Small intestine (tissue), 16 donors: ENCODE measurements at places on chromosomes 4 and X. TPM values are rescaled to one million over a fixed set of nuclear protein-coding genes. Genes with fewer than 3 reads are reported as not detected.

GRCh38 chr4:182671231-182671630, 246.0 kb downstream of the DCTD start:
- no peaks in the 10 kb centered on the region for H3K27me3 ChIP-seq
- H3K36me3 ChIP-seq, result no peaks in the 10 kb centered on the region
- no peaks in the 10 kb centered on the region for H3K4me1 ChIP-seq
- no peak overlapping the region for H3K4me3 ChIP-seq
- no peak overlapping the region for H3K27ac ChIP-seq

DNA sequence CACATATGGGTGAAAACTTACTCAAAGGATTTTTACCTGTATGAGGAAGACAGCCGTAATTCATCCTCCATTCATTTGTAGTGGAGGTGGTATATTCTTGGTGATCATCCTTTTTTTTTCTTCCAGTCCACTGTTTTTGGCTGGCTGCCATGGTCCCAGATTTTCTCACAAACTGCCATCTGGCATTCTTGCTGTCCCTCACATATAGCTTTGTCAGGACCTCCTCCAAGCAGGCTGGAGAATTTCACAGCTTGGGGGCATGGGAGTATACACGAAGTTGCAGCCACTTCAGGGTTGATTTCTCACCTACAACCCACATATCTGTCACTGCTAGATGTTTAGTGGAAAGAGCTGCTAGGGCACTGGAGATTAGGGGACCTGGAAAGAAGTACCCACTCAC, 401.0 kb downstream of the IL1RAPL1 start:
- no peaks in the 10 kb centered on the region for H3K4me1 ChIP-seq
- H3K36me3 ChIP-seq, result no peaks in the 10 kb centered on the region
- H3K4me3 ChIP-seq, result no peak overlapping the region
- no peak overlapping the region for H3K27ac ChIP-seq

The NEIL3 gene
- 2.8 TPM for polyA plus RNA-seq

- no peaks in the 10 kb centered on the region for H3K4me1 ChIP-seq
- H3K4me3 ChIP-seq, result no peak overlapping the region
- no peaks in the 10 kb centered on the region for H3K36me3 ChIP-seq
- H3K27me3 ChIP-seq, result no peaks in the 10 kb centered on the region
Measured at GRCh38 chr4:108425988-108426387, 194.4 kb upstream of the RPL34 start.

GRCh38 chr4:176238157-176238610, 30.8 kb downstream of the ASB5 start:
- no peak overlapping the region for H3K27ac ChIP-seq
- DNase-seq, result no peak
- H3K4me3 ChIP-seq, result no peak overlapping the region
- no peaks in the 10 kb centered on the region for H3K27me3 ChIP-seq

GRCh38 chr4:118175506-118175905, 141.2 kb downstream of the NDST3 start:
- no peak overlapping the region for H3K4me3 ChIP-seq
- H3K4me1 ChIP-seq, result no peaks in the 10 kb centered on the region
- no peak for DNase-seq
- H3K36me3 ChIP-seq, result no peaks in the 10 kb centered on the region
- no peak overlapping the region for H3K27ac ChIP-seq
- H3K27me3 ChIP-seq, result no peaks in the 10 kb centered on the region

GRCh38 chr4:106370214-106370613, 1.6 kb upstream of the GIMD1 start:
- no peak overlapping the region for H3K27ac ChIP-seq
- H3K36me3 ChIP-seq, result no peaks in the 10 kb centered on the region
- H3K4me3 ChIP-seq, result no peak overlapping the region
- no peak for DNase-seq
- no peaks in the 10 kb centered on the region for H3K27me3 ChIP-seq

GRCh38 chr4:126541820-126542219, 1090.9 kb upstream of the INTU start:
- no peaks in the 10 kb centered on the region for H3K4me1 ChIP-seq
- H3K4me3 ChIP-seq, result no peak overlapping the region
- DNase-seq, result no peak

- no peaks in the 10 kb centered on the region for H3K4me1 ChIP-seq
- no peaks in the 10 kb centered on the region for H3K27me3 ChIP-seq
- no peak overlapping the region for H3K27ac ChIP-seq
- H3K4me3 ChIP-seq, result no peak overlapping the region
Measured at GRCh38 chr4:72896515-72896914, 173.0 kb downstream of the COX18 start.

The CXorf65 gene
- 2.2 TPM for polyA plus RNA-seq

The SPANXA1 gene
- not detected for polyA plus RNA-seq

The NEXMIF gene
- not detected for polyA plus RNA-seq

The TMSB15A gene
- polyA plus RNA-seq, result 0.78 TPM

DNA sequence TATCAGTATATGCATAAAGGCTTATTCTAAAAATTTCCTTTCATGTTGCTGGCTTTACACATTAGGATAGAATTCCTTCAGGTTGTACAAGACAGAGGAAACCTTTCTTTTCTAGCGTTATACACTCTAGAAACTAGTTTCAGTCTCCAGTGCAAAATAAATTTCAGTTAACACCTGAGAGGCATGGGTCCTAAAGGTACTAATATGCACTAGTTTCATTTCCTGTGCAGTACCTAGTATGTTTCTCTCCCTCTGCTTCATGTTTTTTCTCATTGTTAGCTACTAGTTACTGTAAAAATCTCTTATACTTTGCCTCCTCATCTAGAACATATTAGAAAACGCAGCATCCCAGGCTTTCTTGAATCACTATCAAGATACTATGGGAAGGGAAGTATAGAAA, 54.0 kb downstream of the SNX25 start:
- H3K27ac ChIP-seq, result no peak overlapping the region
- H3K36me3 ChIP-seq, result no peaks in the 10 kb centered on the region
- no peaks in the 10 kb centered on the region for H3K27me3 ChIP-seq
- no peaks in the 10 kb centered on the region for H3K4me1 ChIP-seq

- no peaks in the 10 kb centered on the region for H3K27me3 ChIP-seq
- no peak overlapping the region for H3K4me3 ChIP-seq
- no peak overlapping the region for H3K27ac ChIP-seq
- H3K4me1 ChIP-seq, result no peaks in the 10 kb centered on the region
Measured at GRCh38 chr4:163566257-163566796, 71.8 kb downstream of the TMA16 start.

GRCh38 chrX:18647621-18648020, 24.3 kb downstream of the RS1 start:
- no peaks in the 10 kb centered on the region for H3K27me3 ChIP-seq
- H3K4me3 ChIP-seq, result no peak overlapping the region
- no peaks in the 10 kb centered on the region for H3K4me1 ChIP-seq
- no peak overlapping the region for H3K27ac ChIP-seq
- H3K36me3 ChIP-seq, result no peaks in the 10 kb centered on the region
- no peak for DNase-seq

GRCh38 chrX:103406256-103406655, 29.9 kb downstream of the BEX3 start:
- no peaks in the 10 kb centered on the region for H3K36me3 ChIP-seq
- no peak overlapping the region for H3K4me3 ChIP-seq
- no peak overlapping the region for H3K27ac ChIP-seq
- no peak for DNase-seq
- no peaks in the 10 kb centered on the region for H3K4me1 ChIP-seq
- H3K27me3 ChIP-seq, result peaks cover 2% of the 10 kb centered on the region

DNA sequence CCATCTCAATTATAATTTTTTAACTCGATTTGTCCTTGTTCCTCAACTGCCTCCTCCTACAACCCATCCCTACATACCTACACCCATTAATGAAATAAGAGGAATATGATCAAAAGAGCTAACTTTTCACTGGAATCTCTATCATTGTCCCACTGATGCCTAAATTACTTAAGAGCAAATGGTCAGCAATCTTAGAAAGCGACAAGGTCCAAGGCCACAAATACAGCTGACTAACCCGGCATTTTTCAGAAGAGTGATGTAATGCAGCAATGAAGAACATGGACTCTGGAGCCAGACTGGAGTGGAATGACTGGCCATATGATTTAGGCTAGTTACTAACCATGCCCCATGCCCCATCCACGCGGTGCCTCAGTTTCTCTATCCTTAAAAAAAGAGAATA, 56.2 kb downstream of the PPA2 start:
- H3K4me3 ChIP-seq, result no peak overlapping the region
- DNase-seq, result peak; percentile 59
- H3K36me3 ChIP-seq, result peaks cover 7% of the 10 kb centered on the region
- no peaks in the 10 kb centered on the region for H3K27me3 ChIP-seq

The MID1 gene
- 3.4 TPM for polyA plus RNA-seq

GRCh38 chr4:10730019-10730418, 45.5 kb upstream of the CLNK start:
- no peak for DNase-seq
- no peaks in the 10 kb centered on the region for H3K27me3 ChIP-seq
- no peaks in the 10 kb centered on the region for H3K4me1 ChIP-seq
- H3K36me3 ChIP-seq, result no peaks in the 10 kb centered on the region

DNA sequence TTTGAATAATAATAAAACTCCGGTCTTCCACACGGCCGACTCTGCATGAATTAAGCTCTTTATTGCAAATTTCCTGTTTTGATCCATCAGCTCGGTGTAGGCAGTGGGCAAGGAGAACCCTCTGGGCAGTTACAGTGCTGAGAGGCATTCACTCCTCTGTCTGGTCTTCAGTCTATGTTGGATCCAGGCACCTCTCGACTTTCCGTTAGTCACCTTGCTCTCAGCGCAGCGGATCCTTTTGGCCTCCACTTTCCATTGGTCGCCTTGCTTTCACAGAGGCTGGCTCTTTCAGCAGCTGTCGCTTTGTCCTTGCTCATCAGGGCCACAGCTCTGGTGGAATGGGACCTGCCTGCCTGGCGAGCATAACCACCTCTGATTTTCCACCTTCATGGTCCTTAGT, 52.9 kb downstream of the TRMT44 start:
- no peak overlapping the region for H3K27ac ChIP-seq
- no peaks in the 10 kb centered on the region for H3K36me3 ChIP-seq
- H3K27me3 ChIP-seq, result no peaks in the 10 kb centered on the region
- H3K4me1 ChIP-seq, result no peaks in the 10 kb centered on the region
- DNase-seq, result no peak

- no peaks in the 10 kb centered on the region for H3K4me1 ChIP-seq
- no peak overlapping the region for H3K4me3 ChIP-seq
- no peak overlapping the region for H3K27ac ChIP-seq
- H3K27me3 ChIP-seq, result no peaks in the 10 kb centered on the region
- DNase-seq, result no peak
Measured at GRCh38 chr4:72582853-72583252, 13.8 kb upstream of the ADAMTS3 start.

- no peak overlapping the region for H3K4me3 ChIP-seq
- no peaks in the 10 kb centered on the region for H3K4me1 ChIP-seq
- H3K36me3 ChIP-seq, result no peaks in the 10 kb centered on the region
- no peak overlapping the region for H3K27ac ChIP-seq
- H3K27me3 ChIP-seq, result no peaks in the 10 kb centered on the region
Measured at GRCh38 chr4:45539142-45539814, 584.6 kb downstream of the GABRG1 start.

GRCh38 chrX:102067966-102068723, 57.3 kb upstream of the TCEAL2 start:
- DNase-seq, result no peak
- H3K27me3 ChIP-seq, result no peaks in the 10 kb centered on the region
- no peaks in the 10 kb centered on the region for H3K36me3 ChIP-seq

The DGAT2L6 gene
- not detected for polyA plus RNA-seq

The SASH3 gene
- polyA plus RNA-seq, result 11.1 TPM

DNA sequence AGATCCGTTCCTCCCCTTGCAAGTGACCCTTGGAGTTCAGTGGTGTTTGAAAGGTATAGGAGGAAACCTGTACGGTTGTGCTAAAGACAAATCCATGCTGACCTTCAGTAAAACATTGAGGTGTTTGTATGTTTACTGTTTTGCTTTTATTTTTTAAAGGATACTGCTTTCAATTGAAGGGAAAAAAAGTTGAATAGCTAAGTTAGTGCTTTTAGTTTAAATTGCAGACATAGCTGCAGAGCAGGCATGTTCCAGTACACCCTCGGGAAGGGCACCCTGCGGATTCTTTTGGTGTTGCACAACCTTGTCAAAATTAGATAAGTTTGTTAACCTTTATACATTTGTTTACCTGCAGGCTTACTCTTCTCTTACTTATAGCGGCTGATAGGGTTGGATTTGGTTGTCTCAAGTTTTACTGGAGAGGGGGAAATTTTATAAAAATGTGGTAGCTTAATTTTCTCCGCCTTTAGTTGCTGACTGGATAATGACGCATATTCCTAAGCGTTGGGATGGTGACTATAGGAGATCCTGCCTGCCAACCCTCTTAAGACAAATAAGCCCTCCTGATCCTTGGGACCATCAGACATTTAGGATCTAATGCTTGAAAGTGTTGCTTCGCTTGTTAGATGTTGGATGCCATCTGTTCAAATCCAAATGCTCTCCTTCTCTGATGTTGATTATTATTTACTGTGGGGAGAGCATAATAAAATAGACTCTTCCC, 2.0 kb downstream of the RAPGEF2 start:
- H3K4me1 ChIP-seq, result no peaks in the 10 kb centered on the region
- H3K27me3 ChIP-seq, result no peaks in the 10 kb centered on the region
- peak overlapping the region; percentile 78 for H3K27ac ChIP-seq
- peak; percentile 61 for DNase-seq
- H3K36me3 ChIP-seq, result no peaks in the 10 kb centered on the region

The H2AZ1 gene
- 627 TPM for polyA plus RNA-seq

- no peaks in the 10 kb centered on the region for H3K27me3 ChIP-seq
- no peak overlapping the region for H3K27ac ChIP-seq
- no peak overlapping the region for H3K4me3 ChIP-seq
- H3K4me1 ChIP-seq, result no peaks in the 10 kb centered on the region
- no peaks in the 10 kb centered on the region for H3K36me3 ChIP-seq
- DNase-seq, result peak; percentile 8
Measured at GRCh38 chr4:67436742-67437141, 108.6 kb downstream of the CENPC start.

DNA sequence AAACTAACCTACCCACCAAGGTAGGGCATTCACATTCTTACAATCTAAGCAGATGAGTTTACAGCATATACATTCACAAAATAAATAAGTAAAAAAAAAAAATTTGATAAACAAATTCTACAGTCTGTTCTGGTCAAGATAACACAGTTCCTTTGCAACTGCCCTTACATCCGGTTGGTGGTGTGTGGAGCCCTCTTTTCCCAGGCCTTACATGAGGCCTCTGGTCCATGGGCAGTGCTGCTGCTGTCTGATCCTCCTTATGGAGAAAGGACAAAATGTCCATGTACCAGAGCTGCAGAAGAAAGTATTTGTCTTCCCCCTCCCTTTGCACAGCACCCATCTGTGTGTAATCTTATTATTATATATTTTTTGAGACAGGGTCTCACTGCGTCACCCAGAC, 2.2 kb upstream of the SEPTIN11 start:
- H3K36me3 ChIP-seq, result no peaks in the 10 kb centered on the region
- H3K27me3 ChIP-seq, result no peaks in the 10 kb centered on the region
- DNase-seq, result no peak
- H3K4me1 ChIP-seq, result peaks cover 9% of the 10 kb centered on the region
- no peak overlapping the region for H3K27ac ChIP-seq
- no peak overlapping the region for H3K4me3 ChIP-seq

The CCNA2 gene
- polyA plus RNA-seq, result 29.8 TPM

- no peaks in the 10 kb centered on the region for H3K36me3 ChIP-seq
- H3K27ac ChIP-seq, result no peak overlapping the region
- H3K4me1 ChIP-seq, result no peaks in the 10 kb centered on the region
- no peak for DNase-seq
Measured at GRCh38 chrX:69050051-69050765, 115.0 kb downstream of the PJA1 start.

The TGIF2LX gene
- polyA plus RNA-seq, result not detected
